ENCODE measurements at places on chromosomes 16 and 17.

- no peak for DNase-seq
These were observed 5.1 kb upstream of the KIFC3 start for GRCh38 chr16:57807252-57807967.

DNA sequence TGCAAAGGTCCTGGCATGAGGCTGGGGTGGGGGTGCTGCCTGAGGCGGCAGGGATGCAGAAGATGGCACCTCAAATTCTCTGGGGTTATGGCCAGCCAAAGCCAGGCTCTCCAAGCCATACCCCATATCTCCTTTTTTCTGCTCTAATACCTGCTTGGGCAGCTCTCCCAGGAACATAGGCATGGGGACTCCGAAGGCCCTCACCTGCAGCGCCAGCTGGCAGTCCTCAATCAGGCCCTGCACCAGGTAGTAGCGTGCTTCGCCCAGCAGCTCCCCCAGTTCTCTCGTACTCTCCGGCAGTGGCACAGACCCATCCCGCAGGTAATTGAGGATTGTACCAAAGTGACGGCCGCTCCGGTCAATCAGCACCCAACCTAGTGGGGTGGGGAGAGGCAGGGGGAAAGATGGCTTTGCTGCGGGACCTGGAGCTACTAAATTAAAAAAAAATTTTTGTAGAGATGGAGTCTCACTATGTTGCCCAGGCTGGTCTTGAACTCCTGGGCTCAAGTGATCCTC, 3.0 kb downstream of the KCTD13 start:
- DNase-seq, result no peak

- DNase-seq, result no peak
These were observed 780.5 kb upstream of the GOT2 start for GRCh38 chr16:59514651-59515050.

DNA sequence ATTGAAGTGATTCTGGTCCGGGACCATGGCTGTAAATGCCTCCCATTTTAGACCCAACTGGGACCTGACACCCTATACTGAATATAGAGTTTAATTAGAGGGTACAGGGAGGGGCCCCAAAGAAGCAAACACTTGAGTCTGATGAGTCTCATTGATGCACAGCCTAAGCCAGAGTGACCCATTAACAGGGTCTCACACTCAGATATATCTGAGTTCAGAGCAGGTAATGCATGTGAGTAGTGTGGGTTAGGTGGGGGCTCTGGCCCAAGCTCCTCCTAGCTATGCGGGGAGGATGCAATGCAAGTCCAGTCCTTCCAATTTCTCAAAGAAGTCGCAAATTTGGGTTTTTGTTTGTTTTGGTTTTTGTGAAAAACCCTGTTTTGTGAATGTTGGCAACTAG, 17.1 kb upstream of the MARCHF10 start:
- peak; percentile 59 for DNase-seq

DNA sequence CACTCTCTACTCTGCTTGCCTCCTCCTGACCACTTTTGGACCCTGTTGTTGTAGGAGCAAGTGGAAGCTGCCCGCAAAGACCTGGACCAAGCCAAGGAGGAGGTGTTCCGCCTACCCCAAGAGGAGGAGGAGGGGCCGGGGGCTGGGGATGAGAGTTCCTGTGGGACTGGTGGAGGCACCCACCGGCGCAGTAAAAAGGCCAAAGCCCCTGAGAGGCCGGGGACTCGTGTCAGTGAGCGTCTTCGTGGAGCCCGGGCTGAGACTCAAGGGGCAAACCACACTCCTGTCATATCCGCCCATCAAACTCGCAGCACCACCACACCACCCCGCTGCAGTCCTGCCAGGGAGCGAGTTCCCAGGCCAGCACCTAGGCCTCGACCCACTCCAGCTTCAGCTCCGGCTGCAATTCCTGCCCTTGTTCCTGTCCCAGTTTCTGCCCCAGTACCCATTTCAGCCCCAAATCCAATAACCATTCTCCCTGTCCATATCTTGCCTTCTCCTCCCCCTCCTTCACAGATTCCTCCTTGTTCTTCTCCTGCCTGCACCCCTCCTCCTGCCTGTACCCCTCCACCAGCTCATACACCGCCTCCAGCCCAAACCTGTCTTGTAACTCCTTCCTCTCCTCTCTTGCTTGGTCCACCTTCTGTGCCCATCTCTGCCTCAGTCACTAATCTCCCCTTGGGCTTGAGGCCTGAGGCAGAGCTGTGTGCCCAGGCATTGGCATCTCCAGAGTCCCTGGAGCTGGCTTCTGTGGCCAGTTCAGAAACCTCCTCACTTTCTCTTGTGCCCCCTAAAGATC, 11.0 kb upstream of the PHKG2 start:
- DNase-seq, result no peak

DNA sequence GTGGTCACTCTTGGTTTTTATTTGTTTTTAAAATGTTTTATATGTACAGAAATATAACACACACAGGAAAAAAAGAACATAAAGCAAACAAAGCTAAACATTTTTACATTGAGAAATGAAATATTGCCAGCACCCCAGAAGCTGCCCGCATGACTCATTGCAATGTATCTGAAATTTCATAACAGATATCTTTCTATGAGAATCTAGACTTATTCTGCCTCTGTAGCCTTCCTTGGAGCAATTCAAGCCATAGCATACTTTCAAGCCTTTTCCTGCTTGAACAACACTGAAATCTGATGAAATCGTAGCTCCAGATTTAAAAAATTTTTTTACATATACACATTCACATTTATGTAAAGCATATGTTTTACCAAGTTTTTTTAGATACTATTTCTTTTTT, 86.9 kb downstream of the RBBP6 start:
- no peak for DNase-seq

DNA sequence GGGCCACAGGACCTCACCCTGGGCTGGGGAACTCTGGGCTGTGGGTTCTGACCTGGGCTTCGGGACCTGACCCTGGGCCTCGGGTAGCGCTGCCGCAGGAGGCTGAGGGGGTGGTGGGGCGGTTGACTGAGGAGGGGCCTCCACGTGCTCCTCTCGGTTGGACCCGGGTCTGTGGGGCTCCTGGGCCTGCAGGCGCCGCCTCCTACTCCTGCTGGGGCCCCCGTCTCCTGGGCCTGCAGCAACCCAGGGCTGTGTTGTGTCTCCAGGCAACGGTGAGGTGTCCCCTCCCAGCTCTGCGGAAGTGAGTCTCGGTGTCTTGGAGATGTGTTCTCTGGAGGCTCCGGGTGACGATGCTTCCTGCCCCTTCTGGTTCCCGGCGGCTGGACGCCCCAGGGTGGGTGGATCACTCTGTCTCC, 41.5 kb upstream of the GNG13 start:
- no peak for DNase-seq

DNA sequence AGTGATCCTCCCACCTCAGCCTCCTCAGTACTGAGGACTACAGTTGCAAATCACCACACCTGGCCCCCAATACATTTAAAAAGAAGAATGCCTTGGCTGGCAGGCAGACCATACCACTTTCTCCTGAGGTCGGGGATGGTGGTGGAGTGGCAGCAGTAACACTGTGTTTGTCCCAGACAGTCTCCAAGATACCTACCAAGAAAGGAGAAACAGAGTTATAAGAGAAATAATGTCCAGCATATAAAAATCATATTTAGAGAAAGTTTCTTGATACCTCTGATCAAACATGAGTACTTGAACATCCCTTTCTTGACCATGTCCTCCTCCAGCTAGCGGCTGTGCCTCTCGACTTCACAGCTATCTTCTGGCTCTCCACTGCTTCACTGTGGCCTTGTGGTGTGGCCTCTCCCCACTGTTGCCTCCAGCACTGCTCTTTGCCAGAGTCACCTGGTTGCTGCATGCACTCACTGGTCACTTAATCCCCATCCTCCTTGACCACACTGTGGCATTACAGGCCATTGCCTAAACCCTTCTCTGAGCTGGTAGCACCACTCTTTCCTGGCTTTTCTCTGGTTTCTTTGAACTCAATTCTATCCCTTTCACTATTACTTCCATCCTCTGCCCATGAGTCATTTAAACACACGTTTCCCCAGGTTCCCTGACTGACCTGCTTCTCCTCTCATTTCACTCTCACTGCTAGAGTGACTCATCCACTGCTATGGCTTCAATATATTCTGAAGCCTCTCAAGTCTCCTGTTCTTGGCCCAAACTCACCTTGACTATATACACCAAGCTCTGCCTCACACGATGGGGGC, 45.2 kb downstream of the XPO6 start:
- DNase-seq, result no peak

DNA sequence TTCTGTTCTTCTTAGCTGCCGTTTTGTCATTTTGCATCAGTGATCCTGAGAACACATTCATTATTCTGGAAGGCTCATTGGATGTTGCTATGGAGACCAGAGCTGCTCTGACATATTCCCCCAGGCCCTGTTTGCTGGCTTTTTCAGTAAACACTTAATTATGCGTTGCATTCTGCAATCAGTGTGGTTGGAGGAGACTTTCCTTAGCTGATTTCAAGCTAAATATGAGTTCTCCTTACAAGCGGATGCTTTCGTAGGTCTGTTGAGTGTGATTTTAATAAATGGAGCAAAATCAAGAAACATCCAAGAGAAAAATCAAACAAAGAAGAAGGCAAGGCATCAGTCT, 38.2 kb upstream of the NUDT7 start:
- DNase-seq, result no peak

DNA sequence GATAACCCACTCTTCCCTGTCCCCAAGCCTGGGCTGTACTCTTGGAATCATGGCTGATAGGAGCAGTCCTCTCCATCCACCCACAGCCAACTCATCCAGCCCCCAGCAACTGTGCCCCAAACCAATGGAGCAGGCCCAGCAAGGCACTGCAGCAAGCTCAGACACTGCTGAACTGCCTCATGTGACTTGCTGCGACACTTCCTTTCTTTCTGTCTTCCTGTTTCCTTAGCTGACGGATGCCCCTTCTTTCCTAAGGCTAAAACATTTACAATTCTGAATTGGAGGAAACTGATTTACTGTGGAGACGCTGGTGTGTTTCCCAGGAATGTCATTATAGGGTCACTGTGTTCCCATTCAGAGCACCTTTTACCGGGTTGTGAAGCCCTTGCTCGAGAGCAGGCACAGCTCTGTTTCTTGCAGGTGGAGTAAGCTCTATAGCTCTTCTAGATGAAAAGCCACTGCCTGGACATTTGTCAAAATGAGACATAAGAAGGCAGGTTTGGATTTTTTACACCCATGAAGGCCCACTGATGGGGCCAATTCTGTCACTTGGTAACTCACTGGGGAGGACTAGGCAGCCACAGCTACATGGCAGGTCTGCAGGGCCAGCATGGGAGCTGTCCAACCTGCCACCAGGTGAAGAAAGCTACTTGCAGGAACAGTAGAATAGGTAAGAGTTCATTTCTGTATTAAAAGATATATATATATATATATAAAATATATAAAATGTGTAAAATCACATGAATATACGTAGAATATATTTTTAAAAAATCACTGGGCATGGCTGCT, 27.4 kb downstream of the TMEM11 start:
- no peak for DNase-seq

DNA sequence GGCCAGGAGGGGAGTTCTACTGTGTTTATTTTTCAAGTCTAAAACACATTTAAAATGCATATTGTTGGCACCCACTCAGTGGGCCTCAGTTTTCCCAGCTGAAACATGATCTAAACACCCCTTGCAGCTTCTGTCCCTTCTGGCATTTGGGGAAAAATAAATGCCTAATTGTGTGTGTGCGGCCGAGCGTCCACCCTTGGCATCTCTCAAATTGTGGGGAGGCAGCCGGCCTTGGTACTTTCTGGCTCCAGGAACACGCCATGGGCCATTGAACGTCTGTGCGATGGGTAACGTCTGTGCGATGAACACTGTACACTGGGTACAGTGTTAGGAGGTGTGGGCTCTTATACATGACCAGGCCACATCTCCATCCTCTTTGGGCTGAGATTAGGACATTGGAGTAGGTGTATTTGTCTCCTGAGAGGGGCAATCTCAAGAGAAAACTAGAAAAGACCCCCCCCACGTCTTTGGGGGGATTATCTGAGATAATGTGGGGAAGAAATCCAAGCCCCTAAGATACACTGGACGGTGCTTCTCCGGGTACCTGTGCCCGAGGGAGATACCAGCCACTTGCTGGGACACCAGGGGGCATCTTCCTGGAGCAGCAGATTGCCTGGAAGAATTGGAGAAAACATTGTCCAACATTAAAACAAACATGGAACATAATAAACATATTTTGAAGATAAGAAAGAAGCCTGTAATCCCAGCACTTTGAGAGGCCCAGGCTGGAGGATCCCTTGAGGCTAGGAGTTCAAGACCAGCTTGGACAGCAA, 54.9 kb downstream of the RAB11FIP4 start:
- no peak for DNase-seq

- peak; percentile 36 for DNase-seq
These were observed 37.8 kb upstream of the ADGRG1 start for GRCh38 chr16:57590654-57591085.

DNA sequence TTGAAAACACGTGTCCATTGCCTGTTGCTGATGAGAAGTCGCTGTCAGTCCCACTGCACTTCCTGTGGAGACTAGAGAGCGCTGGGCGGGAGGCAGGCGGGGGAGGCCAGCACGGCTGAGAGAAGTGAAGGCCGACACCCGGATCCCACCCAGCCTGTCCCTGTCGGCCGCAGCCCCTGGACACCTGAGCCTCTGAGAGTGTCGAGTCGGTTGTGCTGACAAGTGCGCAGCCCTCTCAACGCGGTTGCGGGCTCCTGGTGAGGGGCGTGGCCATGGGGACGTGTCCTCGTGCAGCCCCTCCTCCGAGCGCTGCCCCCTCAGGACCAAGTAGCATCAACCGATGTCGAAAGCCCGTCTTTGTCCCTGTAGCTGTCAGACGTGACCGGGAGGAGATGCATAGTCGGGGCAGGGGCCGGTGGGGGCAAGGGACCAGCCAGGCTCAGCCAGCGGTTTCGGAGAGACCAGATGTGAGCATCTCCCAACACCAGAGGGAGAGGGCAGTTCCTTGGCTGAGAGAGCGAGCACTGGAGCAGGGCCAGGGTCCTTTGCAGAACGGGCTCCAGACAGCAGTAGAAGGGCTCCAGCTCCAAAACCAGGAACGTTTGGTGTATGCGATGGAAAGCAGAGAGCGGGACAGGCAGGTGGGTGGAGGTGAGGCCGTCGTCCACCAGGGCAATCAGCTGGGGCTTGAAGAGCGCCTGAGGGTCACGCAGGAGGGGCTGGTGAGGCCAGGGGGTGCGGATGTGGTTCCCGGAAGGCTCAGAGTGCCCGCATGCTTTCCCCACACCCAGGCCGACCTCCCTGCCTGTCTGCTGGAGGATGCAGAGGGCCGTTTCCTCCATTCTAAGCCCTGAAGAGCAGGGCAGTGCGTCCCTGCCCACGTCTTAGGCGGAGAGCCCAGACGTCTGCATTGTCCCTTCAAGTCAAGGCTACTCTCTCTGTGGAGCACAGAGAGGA, 43.3 kb upstream of the CHMP6 start:
- no peak for DNase-seq

GRCh38 chr16:89506791-89507191, 1.4 kb upstream of the SPG7 start:
- DNase-seq, result no peak

Data from urothelium cell line (cell line).